Hair follicular keratinocyte (primary cell): ENCODE measurements at places on chromosomes 5 and 9. TPM values are rescaled to one million over a fixed set of nuclear protein-coding genes. Genes with fewer than 3 reads are reported as not detected.

COL5A1 gene
- total RNA-seq: 10.5 and 10.9 TPM in 2 replicates

LCN1 gene
- not detected in 2 replicates for total RNA-seq

DNAH5 gene
- 0.23 and 0.38 TPM in 2 replicates for total RNA-seq

LURAP1L gene
- total RNA-seq: 3.3 and 10.3 TPM in 2 replicates

ERCC6L2 gene
- total RNA-seq: 22.4 and 36.3 TPM in 2 replicates

PCDHGA7 gene
- 0.11 and 0.86 TPM in 2 replicates for total RNA-seq

IQGAP2 gene
- total RNA-seq: not detected in 2 replicates

GFPT2 gene
- total RNA-seq: 0.39 and 5.1 TPM in 2 replicates

TAF11L12 gene
- not detected in 2 replicates for total RNA-seq

DPYSL3 gene
- total RNA-seq: 3.0 and 5.2 TPM in 2 replicates

PRR16 gene
- 0.39 and 0.42 TPM in 2 replicates for total RNA-seq

RMRP gene
- total RNA-seq: 1,205 and 1,810 TPM in 2 replicates

FIBCD1 gene
- total RNA-seq: 0.08 and 1.1 TPM in 2 replicates

LHX6 gene
- 1.9 TPM in 1 of 2 replicates, not detected in the other for total RNA-seq

CCT5 gene
- total RNA-seq: 415 and 744 TPM in 2 replicates

ALDH7A1 gene
- 47.7 and 50.3 TPM in 2 replicates for total RNA-seq

HTR4 gene
- total RNA-seq: not detected in 2 replicates

SCGB3A2 gene
- not detected in 2 replicates for total RNA-seq

GPR150 gene
- 0.47 TPM in 1 of 2 replicates, not detected in the other for total RNA-seq

EQTN gene
- 0.23 TPM in 1 of 2 replicates, not detected in the other for total RNA-seq

NUTM2G gene
- not detected in 2 replicates for total RNA-seq

PIP5K1B gene
- total RNA-seq: not detected in 2 replicates

GPR151 gene
- not detected in 2 replicates for total RNA-seq

SPATA31D4 gene
- not detected in 2 replicates for total RNA-seq

PDE4D gene
- total RNA-seq: 2.5 and 3.6 TPM in 2 replicates

MOB3B gene
- total RNA-seq: 12.5 and 14.0 TPM in 2 replicates

ZNF883 gene
- total RNA-seq: 1.6 and 2.7 TPM in 2 replicates

BDP1 gene
- 10.5 and 11.6 TPM in 2 replicates for total RNA-seq

GPX3 gene
- 14.9 and 39.9 TPM in 2 replicates for total RNA-seq

QRFP gene
- not detected in 2 replicates for total RNA-seq

FGD3 gene
- 0.04 and 0.16 TPM in 2 replicates for total RNA-seq

SPINK7 gene
- 0.47 TPM in 1 of 2 replicates, not detected in the other for total RNA-seq

FAM151B gene
- 0.19 and 1.2 TPM in 2 replicates for total RNA-seq

CREB3 gene
- total RNA-seq: 47.2 and 49.3 TPM in 2 replicates

GRIN3A gene
- not detected in 2 replicates for total RNA-seq

SLC45A2 gene
- not detected in 2 replicates for total RNA-seq

QSOX2 gene
- 12.3 and 15.1 TPM in 2 replicates for total RNA-seq

PCDH12 gene
- total RNA-seq: 0.04 and 0.16 TPM in 2 replicates

SHC3 gene
- total RNA-seq: 0.04 and 0.94 TPM in 2 replicates

LCN15 gene
- total RNA-seq: not detected in 2 replicates

IFNA2 gene
- not detected in 2 replicates for total RNA-seq

ARSI gene
- 12.7 and 16.7 TPM in 2 replicates for total RNA-seq

GOLGA1 gene
- 8.1 and 9.3 TPM in 2 replicates for total RNA-seq

PCDHGB1 gene
- 0.23 and 0.38 TPM in 2 replicates for total RNA-seq

HARS2 gene
- 26.0 and 27.2 TPM in 2 replicates for total RNA-seq

CDK5RAP2 gene
- 21.2 and 33.2 TPM in 2 replicates for total RNA-seq

SLC6A7 gene
- not detected in 2 replicates for total RNA-seq

NFIB gene
- total RNA-seq: 19.4 and 21.3 TPM in 2 replicates

CKMT2 gene
- not detected in 2 replicates for total RNA-seq

MAP1B gene
- total RNA-seq: 8.4 and 30.1 TPM in 2 replicates

OTULINL gene
- 0.27 and 0.78 TPM in 2 replicates for total RNA-seq

STK32A gene
- under 0.01 TPM in 1 of 2 replicates, not detected in the other for total RNA-seq

MSX2 gene
- 2.4 and 4.8 TPM in 2 replicates for total RNA-seq

RRAGA gene
- total RNA-seq: 38.9 and 51.7 TPM in 2 replicates

SOWAHA gene
- total RNA-seq: not detected in 2 replicates

TOPORS gene
- 14.5 and 14.6 TPM in 2 replicates for total RNA-seq

PHPT1 gene
- total RNA-seq: 127 and 150 TPM in 2 replicates

SLC4A9 gene
- total RNA-seq: not detected in 2 replicates

TTC16 gene
- not detected in 2 replicates for total RNA-seq

IL4 gene
- total RNA-seq: not detected in 2 replicates
